ENCODE measurements at places on chromosomes 12 and 14.

- no peak for DNase-seq
These were observed 22.7 kb downstream of the LRTM2 start for GRCh38 chr12:1842905-1843640.

- no peak for DNase-seq
These were observed 167.5 kb downstream of the PTPN11 start for GRCh38 chr12:112586148-112586783.

GRCh38 chr14:54929556-54929955 lies 26.9 kb upstream of the GCH1 start:
- DNase-seq: peak; percentile 48

DNA sequence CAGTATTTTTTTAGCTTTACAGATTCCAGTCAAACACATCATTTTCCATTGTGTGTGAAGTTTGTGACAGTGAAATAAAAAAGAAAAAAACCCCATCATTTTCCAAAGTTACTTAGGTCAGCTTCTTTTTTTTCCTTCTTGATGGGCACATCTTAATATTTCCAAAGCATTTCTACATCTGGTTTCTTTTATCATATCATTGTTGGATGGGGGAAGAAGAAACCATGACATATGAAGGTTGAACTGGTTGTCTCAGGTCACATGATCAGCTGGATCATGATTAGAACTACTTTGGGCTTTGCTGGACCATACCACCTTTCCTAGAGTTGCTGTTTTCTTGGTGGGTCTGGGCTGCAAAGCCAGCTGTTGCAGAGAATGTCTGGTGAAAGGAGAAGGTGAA lies 59.8 kb downstream of the FOS start:
- no peak for DNase-seq

GRCh38 chr12:40010899-40011774 lies 94.7 kb downstream of the SLC2A13 start:
- DNase-seq: peak; percentile 74

- DNase-seq: no peak
These were observed 191.6 kb upstream of the E2F7 start for GRCh38 chr12:77256956-77257355.

DNA sequence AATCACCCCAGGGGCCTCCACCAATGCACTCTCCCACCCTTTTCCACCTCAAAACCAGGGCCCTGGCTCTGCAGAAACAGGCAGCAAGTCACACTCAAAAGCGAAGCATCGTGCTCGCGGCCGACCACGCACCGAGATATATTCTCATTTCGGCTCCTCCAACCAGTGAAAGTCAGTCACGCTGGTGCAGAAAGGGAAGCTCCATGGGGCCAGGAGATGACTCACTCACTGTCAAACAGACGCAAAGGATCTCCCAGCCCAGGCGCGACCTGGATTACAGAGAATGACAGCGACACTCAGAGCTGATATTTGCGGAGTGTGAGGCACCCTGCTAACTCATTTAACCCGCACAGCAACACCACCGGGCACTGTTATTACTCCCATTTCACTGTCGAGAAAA lies 173.6 kb downstream of the CALM1 start:
- no peak for DNase-seq

- no peak for DNase-seq
These were observed 115.7 kb downstream of the RASSF9 start for GRCh38 chr12:85720308-85721033.

DNA sequence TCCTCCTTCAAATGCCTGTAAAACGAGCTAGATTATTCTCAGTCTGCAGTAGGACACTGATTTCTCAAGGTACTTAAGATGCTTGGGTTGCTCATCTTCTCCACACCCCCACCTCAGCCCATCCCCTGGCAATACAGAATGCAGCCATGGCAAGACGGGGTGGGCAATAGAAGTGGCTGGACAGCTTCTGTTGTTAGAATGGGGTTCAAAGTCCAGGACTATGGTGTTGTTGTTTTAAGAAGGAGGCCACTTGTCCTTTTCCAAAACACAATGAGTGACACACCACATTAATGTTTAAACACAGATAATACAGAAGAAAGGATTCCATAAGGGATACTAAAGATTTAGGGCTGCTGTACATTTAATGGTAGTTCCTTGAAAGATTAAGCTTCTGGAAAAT lies 188.9 kb upstream of the BCL2L14 start:
- DNase-seq: no peak

GRCh38 chr12:131832321-131833231 lies 4.4 kb downstream of the MMP17 start:
- DNase-seq: peak; percentile 87

- no peak for DNase-seq
These were observed 44.8 kb downstream of the RHOJ start for GRCh38 chr14:63249092-63249491.

GRCh38 chr12:401235-402028 lies at the start of gene CCDC77:
TSS of gene CCDC77 (plus strand) at chr12:401644. CDS start at chr12:409384, 7,740 bp downstream.
- DNase-seq: no peak

- DNase-seq: no peak
These were observed 58.5 kb downstream of the NIN start for GRCh38 chr14:50772412-50772811.

DNA sequence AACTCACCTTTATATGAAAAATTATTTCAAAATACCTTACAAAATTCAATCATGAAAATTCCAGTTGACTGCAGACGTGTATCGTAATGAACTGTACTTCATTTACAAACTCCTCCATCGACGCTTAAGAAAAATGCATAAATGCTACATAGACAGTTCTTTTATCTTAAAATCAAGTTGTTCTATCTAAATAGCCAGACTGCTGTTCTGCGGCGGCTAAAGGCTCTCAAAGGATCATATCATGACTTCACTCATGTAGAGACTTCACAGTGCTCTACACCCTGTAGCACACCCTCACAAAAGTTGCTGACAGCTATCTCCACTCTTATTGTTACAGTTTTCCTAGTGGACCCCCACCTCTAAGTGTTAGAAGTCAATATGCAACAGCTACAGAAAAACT lies 5.2 kb downstream of the KRAS start:
- DNase-seq: no peak

DNA sequence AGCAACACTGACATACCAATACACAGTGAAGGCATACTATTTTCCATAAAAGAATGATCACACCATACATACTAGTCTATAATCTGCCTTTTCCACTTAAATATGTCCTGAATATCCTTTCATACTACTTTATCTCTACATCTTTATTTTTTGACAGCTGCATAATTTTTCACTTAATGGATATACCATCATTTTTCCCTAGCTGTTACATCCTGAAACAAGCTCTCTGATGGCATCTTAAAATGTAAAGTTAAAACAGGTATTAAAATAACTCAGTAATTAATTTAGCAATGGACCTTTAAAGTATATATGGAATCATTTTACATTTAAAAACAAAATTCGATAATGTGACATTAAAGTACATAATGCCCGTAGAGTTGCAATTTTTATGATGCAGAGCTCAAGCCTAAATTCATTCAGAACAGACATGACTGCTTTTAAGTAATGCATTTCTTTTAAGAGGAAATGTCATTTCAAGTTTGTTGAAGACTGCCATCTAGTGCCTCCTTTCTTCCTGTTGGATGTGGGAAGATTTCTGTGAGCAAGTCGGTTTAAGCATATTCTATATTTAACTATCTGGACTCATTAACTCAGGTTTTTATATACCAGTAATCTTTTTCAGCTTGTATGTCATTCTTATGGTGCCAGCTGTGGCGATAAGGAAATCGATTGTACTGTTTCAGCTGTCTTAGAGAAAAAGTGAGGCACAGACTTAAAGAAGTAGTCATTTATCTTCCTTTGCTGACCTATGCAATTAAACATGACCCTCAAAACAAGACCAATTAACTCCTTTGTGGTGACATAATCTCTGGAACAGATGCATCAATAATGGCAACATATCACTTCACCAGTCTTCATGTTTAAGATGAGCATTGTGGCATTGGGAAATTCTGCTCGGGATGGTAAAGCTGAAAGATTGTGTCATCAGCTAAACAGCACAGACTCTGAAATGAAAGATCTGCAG lies 20.3 kb downstream of the PRICKLE1 start:
- peak; percentile 28 for DNase-seq
